Tibial nerve (tissue), 4 donors: ENCODE measurements at places on chromosomes 5 and 9. TPM values are rescaled to one million over a fixed set of nuclear protein-coding genes. Genes with fewer than 3 reads are reported as not detected.

Gene MEF2C
- total RNA-seq, result 32.8 TPM

Gene TMEM232
- 1.7 TPM for total RNA-seq

Gene LAMC3
- not detected for total RNA-seq

Gene WNT8A
- not detected for total RNA-seq

Gene IFNA13
- total RNA-seq, result not detected

Gene ARHGAP26
- total RNA-seq, result 33.7 TPM

GRCh38 chr5:178473854-178474253 lies 116.3 kb downstream of the COL23A1 start:
- no peak for DNase-seq
- H3K27ac ChIP-seq, result no peak overlapping the region
- no peaks in the 10 kb centered on the region for H3K36me3 ChIP-seq
- H3K4me1 ChIP-seq, result no peaks in the 10 kb centered on the region

DNA sequence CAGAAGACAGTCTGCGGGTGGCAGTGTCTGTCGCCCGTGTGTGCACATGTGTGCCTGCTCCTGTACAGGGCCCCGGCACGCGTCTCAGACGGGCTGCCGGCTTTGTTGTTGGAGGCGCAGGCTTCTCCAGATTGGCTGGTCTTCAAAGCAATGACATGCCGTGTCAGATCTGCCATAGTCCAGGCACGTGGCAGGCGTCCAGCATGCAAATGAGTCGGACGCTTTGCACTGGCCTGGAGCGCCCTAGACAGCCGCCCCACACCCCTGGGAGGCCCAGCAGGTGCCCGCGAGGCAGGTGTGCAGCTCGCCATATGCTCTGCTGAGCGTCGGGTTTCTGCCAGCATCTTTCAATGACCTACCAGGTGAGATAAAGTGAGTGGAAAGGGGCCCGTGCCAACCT lies 71.5 kb downstream of the GADD45G start:
- no peaks in the 10 kb centered on the region for H3K27me3 ChIP-seq
- no peak overlapping the region for H3K27ac ChIP-seq
- no peaks in the 10 kb centered on the region for H3K36me3 ChIP-seq
- no peaks in the 10 kb centered on the region for H3K4me1 ChIP-seq
- DNase-seq, result no peak
- no peak overlapping the region for H3K4me3 ChIP-seq

GRCh38 chr9:7366121-7366520 lies 433.5 kb downstream of the DMAC1 start:
- no peak for DNase-seq
- H3K36me3 ChIP-seq, result no peaks in the 10 kb centered on the region
- no peak overlapping the region for H3K4me3 ChIP-seq
- H3K27ac ChIP-seq, result no peak overlapping the region
- H3K27me3 ChIP-seq, result no peaks in the 10 kb centered on the region

GRCh38 chr9:130843049-130843908 lies 8.2 kb downstream of the ABL1 start:
- peaks cover 98% of the 10 kb centered on the region for H3K4me1 ChIP-seq
- no peak overlapping the region for H3K4me3 ChIP-seq
- H3K36me3 ChIP-seq, result no peaks in the 10 kb centered on the region

GRCh38 chr5:100889165-100889743 lies 13.8 kb downstream of the ST8SIA4 start:
- H3K4me1 ChIP-seq, result no peaks in the 10 kb centered on the region
- no peak overlapping the region for H3K4me3 ChIP-seq

- DNase-seq, result no peak
- no peaks in the 10 kb centered on the region for H3K4me1 ChIP-seq
- no peak overlapping the region for H3K27ac ChIP-seq
- H3K27me3 ChIP-seq, result no peaks in the 10 kb centered on the region
- no peak overlapping the region for H3K4me3 ChIP-seq
Measured at GRCh38 chr5:166433679-166434078, 1857.8 kb upstream of the WWC1 start.

- H3K36me3 ChIP-seq, result no peaks in the 10 kb centered on the region
- H3K4me3 ChIP-seq, result no peak overlapping the region
- no peak for DNase-seq
- no peaks in the 10 kb centered on the region for H3K4me1 ChIP-seq
- H3K27ac ChIP-seq, result no peak overlapping the region
Measured at GRCh38 chr9:19619221-19619620, 169.6 kb downstream of the SLC24A2 start.

DNA sequence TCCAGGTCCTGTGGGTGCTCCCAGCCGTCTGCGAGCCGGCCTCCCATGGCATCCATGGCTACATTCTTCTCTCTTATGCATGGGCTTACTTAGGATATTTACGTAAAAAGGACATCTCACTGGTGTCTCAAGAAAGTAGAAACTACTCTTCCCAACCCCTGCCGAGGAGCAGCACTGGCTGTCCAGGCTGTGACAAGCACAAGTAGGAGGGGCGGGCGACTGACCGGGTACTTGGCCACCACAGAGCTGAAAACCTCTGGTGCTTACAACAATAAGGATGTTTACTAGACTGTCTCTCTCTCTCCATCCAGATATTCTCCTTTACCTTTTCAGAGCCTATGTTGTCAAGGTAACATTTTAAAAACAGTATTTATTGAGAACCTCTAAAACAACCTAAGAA lies 56.3 kb upstream of the TBC1D9B start:
- no peak overlapping the region for H3K4me3 ChIP-seq
- H3K27me3 ChIP-seq, result no peaks in the 10 kb centered on the region
- H3K27ac ChIP-seq, result no peak overlapping the region
- no peaks in the 10 kb centered on the region for H3K36me3 ChIP-seq

- no peaks in the 10 kb centered on the region for H3K36me3 ChIP-seq
- H3K27ac ChIP-seq, result no peak overlapping the region
- no peaks in the 10 kb centered on the region for H3K27me3 ChIP-seq
- no peak overlapping the region for H3K4me3 ChIP-seq
Measured at GRCh38 chr9:109139851-109140250, 20.1 kb upstream of the TMEM245 start.
